ENCODE measurements at places on chromosomes 5 and 9.

DNA sequence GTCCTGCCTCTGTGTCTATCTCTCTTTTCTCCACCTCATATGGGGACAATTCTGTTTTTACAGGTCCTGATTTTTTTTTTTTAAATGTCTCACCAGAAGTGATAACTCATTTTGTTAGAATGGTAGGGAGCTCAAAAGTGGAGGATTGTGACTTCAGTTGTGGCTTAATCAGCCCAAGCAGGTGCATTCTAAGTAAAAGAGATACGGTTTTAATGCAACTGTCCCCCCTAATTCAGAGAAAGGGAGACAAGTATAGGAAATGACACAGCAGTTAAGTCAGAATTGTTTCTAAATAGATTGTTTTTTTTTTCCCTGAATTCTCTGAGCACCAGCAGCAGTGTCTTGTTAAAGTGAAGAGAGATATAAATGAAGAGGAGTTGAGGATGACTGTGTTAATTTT, 24.5 kb downstream of the MAST4 start:
- no peak for DNase-seq

DNA sequence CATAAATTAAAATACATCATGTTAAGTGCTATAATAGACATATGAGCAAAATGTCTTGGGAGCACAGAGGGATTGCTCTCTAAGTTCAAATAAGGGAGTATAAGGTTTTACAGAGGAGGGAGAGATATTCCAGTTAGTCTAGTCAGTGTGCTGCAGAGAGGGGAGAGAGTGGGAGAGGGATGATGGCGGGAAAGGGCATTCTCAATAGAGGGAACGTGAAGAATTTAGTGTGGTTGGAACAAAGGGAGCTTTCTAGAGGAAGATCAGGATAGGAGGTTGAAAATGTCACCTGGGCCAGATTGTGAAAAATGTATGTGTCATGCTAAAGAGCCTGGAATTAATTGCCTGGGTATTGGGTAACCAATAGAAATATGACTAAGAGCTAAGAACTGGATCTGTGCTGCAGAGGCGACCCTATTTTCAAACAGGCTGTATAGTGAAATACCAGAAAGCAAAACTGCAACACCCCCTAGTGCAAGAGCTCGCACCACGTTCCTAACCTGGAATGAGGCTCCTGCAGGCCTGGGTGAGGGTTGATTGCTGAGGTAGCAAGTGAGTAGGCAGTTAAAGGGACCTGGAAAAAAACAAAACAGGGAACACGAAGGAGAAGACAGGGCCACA, 791.8 kb upstream of the C9orf72 start:
- DNase-seq = no peak

DNA sequence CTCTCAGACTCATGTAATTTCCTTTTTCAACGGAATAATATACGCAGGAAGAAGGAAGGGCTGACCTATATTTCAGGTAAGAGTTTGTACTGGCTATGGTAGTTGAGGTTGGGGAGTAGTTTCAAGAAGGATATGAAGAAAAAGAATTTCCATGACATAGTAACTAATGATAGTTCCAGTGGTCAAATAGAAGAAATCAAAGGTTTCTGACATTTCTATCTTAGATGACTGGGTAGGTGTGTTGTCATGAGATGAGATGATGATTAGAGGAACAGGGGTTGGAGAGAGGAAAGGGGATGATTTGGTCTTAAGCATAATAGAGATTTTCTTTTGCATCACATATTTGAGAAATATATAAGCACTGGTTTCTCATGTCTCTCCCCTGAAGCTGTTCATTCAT, 166.0 kb downstream of the SPATA31D1 start:
- no peak for DNase-seq

DNA sequence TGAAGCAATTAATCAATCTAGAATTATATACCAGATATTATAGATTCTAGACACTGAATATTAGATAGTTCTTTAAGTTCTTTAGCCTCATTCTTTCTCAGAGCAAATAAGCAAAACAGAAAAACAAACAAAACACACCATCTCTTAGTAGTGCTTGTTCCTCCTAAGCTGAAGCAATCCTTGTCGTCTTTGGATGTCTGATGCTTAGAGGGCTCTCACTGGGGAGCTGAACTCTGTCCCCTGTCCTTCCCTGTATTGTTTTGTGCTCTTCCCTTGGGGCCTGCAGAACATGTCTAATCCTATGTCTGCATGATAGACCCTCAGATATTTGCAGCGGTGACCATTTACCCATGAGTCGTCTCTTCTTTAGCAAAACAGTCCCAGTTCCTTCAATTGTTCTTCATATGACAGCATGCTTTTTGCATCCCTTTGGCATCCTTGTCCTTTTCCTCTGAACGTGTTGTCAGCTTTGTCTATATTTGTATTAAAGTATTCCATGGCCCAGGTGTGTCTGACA, 114.3 kb downstream of the ARHGEF28 start:
- no peak for DNase-seq

DNA sequence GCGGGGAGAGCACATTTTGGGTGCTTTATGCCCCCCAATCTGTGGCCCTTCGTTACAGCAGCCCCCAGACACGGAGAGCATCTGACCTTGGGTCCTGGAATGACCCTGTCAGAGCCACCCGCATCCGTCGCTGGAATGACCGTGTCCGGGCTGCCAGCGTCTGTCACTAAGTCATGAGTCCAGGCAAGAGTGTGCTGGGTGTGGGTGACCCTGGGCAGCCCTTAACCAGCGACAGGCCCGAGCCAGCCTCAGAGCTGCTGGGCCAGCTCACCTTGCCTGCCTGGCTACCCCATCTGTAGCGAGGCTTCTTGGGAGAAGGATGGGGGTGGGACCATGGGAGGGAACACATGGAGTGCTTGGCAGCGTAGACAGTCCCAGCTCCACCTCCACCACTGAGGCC, 46.8 kb upstream of the NOTCH1 start:
- no peak for DNase-seq

GRCh38 chr9:83208065-83208850, 145.3 kb upstream of the RASEF start:
- no peak for DNase-seq

GRCh38 chr5:147558826-147559225, 49.0 kb upstream of the DPYSL3 start:
- no peak for DNase-seq

GRCh38 chr9:22142671-22143070, 133.6 kb upstream of the CDKN2B start:
- DNase-seq = no peak

DNA sequence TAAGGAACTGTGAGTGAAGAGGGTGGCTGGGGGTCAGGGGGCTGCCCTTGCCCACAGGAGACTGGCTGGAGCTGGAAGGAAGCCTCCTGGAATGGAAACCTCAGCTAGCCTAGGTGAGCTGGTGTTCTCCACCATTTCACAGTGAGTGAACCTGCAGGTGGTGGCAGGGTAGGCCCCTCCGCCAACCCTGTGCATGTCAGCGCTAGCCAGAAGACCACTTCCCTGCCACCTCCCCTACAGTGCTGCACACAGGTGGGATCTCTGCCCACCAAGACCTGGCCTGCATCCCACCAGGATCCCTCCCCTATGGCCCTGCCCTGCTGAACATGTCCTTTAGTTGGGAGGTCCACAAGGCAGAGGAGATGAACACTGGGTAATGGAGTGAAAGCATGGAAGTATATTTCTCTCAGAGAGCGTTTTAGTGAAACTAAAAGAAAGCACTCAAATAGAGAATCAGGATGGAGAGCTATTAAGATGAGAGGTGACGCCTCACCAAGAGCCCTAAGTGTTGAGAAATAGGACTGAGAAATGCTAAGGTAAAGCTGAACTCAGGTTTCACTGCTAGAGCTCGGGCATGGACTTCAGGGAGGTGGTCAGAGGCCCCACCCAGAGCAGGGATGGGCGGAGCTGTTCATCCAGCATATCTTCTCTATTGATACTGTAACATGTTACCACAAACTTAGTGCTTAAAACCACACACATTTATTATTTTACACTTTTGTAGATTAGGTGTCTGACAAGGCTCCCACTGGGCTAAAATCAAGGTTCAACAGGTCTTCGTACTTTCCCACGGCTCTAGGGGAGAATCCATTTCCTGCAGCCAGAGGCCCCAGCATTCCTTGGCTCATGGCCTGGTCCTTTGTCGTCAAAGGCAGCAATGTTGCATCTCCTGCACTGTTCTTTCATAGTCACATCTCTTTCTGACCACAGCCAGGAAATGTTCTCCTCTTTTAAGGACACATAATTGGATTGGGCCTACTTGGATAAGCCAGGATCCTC, 83.2 kb downstream of the DIRAS2 start:
- no peak for DNase-seq

- no peak for DNase-seq
Measured at GRCh38 chr9:14895806-14896205, 14.4 kb downstream of the FREM1 start.

DNA sequence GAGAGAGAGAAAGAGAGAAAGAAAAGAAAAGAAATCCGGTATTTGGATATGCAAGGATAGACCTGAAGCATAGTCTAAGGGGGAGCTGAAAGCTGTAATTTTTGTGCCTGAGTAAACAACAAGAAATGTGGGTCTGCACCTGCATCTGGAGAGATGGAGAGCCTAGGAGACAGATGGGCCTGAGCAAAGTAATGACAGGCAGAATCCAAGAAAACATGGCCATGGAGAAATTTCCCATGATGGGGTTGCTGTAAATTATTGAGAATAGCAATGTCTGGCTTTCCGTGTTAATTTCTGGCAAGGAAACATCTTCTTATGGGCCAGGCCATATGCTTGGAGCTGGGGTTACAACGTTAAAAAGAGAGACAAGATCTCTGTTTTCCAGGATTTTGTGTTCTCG, 40.2 kb downstream of the YIPF5 start:
- no peak for DNase-seq

GRCh38 chr9:91734371-91734981, 215.6 kb downstream of the ROR2 start:
- DNase-seq = peak; percentile 44

DNA sequence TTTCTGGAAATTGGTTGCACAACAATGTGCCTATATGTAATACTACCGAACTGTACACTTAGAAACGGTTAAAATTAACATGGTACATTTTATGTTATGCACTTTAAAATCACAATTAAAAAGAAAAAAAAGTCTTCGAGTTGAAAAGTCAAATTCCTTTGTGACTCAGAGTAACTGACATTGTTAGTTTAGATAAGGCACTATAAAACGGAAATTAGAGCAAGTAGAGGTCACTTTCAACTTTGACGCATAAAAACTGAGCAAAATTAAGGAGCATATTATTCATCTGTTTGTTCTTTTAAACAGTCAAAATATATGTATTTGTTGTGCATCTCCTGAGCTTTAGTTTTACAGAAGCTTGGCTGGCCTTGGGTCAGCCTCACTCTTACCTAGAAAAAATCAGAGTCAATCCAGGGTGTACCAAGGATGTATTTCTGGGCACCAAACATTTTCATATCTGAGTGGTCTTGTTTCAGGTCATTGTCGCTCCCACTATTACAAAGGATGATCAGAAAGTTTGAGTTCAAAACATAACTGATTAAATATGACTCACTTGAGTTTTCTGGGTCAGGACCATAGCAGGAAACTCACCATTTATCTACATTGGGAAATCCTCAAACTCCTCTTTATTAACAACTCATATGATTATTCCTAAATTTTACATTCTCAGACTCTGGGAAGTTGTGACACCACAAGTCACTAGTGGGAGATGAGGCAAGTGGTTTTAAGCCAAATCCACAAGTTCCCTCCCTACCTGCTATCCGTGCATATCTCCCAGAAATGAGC, 160.6 kb downstream of the CCDC192 start:
- no peak for DNase-seq

- no peak for DNase-seq
Measured at GRCh38 chr5:168766426-168766700, 187.2 kb upstream of the PANK3 start.

- DNase-seq = no peak
Measured at GRCh38 chr5:94863951-94864350, 245.5 kb downstream of the SLF1 start.

DNA sequence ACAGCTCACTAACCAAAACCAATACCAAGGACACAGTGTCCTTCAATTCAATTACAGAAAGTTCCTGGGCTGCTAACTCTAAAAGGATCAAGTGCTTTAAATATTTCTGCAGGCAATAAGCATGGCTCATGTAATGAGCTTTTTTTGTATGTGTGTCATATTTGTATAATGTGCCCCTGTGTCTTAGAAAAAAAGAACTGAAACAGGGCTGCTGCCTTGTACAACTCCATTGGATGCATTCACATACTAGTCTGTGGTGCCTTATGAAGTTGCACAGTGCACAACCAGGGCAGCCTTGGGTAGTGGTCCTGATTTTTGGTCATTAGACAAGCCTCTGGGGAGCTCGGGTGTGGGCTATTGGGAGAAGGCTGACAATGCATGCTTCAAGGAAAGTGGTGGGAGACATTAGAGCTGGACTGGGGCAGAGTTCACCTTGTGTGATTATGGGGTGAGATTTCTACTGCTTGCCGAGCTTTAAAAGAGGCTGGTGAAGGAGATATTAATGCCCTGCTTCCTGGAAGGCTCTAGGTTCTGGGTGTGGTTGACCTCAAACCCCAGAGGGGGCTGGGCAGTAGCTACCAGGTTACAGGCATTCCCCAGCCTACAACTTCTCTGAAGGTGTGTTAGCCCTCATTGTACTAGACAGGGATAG, 3.6 kb upstream of the CPEB4 start:
- DNase-seq = no peak

- DNase-seq = no peak
Measured at GRCh38 chr5:13569090-13569715, 375.3 kb downstream of the DNAH5 start.

DNA sequence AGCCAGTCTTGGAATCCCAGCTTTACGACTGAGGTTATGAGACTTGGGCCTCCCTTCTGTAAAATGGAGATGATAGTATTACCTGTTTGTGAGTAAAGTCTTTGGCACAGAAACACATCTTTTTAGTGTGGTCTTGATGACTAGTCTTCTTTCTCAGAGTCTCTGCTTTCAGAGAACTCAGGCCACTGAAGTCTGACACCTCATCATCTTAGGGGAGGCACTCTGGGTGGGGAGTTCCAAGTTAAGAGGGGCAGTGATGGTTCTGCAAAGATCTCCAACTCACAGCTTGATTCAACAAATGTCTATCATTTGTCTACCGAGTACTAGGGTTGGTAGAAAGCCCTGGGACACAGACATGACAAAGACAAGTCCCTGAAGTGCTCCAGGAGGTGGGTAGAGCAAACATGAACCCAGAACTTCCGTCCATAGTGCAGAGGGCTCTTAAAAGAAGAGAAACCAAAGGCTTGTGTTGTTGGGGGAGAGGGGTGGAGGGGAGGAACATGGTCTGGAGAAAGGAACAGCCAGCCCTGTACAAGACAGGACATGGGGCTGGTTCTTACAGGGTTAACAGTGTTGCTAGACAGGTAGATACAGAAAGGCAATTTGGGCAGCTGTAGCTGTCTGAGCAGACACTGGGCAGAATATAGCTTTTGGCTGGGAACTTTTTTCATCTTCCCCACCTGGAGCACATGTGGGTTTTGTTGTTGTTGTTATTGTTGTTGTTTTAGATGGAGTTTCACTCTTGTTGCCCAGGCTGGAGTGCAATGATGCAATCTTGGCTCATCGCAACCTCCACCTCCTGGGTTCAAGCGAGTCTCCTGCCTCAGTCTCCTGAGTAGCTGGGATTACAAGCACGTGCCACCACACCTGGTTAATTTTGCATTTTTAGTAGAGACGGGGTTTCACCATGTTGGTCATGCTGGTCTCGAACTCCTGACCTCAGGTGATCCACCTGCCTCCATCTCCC, 2.6 kb upstream of the CD14 start:
- DNase-seq = no peak
